ENCODE measurements at places on chromosomes 6 and 20.

DNA sequence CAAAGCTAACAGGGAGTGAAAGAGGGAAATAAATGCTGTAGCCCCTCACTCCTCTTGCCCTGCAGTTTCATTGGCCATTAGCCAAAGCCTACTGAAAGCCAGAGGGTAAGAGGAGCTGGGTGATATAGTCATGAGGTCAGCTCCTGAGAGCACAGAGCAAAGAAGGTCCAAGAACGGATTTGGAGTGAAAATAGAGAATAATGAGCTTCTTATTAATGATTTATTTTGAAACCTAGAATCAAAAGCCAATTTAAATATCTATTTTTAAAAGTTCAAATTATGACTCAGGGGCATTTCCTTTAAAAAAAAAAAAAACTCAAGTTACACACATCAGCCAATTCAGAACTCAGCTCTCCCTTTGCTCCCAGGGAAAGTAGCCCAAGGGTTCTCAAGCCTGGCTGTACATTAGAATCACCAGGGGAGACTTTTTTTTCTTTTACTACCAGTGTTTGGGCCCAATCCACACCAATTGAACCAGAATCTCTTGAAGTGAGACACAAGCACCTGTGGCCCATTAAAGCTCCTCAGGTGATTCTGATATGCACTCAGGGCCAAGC is 79.1 kb downstream of the SNAP25 start:
- DNase-seq = no peak

- DNase-seq = no peak
Observed at GRCh38 chr20:15419856-15420255, 1082.4 kb upstream of the FLRT3 start.

DNA sequence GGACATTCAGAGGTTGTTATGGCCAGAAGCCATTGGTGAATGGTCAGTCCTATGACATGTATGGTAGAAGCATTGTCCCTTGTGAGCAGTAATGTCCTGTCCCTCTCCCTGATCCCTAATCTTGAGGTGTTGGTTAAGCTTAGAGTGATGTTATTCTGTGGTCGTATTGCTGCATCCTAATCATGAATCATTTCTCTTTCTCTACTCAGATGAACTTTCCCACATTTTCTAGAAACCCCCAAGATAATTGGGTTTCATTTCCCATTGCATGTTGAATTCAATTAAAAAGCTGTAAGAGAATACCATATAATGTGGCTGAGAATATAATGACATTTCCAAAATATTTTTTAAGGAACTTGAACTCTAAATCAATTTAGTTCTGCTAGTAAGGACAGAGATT is 175.1 kb downstream of the PLCB4 start:
- DNase-seq = no peak

GRCh38 chr20:40741507-40742106 is 52.6 kb upstream of the MAFB start:
- peak; percentile 7 for DNase-seq

GRCh38 chr6:97591955-97592354 is 308.9 kb upstream of the MMS22L start:
- no peak for DNase-seq

- no peak for DNase-seq
Observed at GRCh38 chr6:70379473-70380013, 33.8 kb upstream of the FAM135A start.

- no peak for DNase-seq
Observed at GRCh38 chr6:117933471-117933870, 26.4 kb downstream of the SLC35F1 start.

DNA sequence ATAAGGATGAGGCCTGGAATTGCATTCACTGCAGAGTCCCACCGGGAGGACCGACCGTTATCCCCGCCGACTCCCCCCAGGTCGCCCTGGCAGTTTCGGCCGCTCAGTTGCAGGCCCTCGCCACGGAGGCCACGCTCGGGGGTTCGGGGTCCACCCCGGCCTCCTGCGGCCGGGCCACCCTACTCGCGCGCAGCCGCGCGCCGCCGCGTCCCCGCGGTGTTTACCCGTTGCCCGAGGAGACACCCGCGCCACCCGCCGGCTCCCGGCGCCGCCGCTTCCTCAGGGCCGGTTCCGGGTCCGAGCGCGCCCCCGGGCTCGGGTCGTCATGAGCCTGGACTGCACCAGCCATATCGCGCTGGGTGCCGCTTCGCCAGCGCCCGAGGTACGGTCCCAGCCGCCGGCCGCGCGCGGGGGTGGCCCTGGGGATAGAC is at the start of gene CCDC170:
Gene CCDC170 (plus strand): TSS at position 214 of the 431 bp plus-strand sequence. CDS start 112 bp downstream, at position 326.
- no peak for DNase-seq

GRCh38 chr6:128412680-128413079 is 107.7 kb downstream of the PTPRK start:
- DNase-seq = no peak

GRCh38 chr20:63627129-63627750 is 339 bp upstream of the GMEB2 start:
- DNase-seq = peak; percentile 87

- DNase-seq = peak; percentile 12
Observed at GRCh38 chr20:23235173-23236027, 115.2 kb upstream of the NXT1 start.

GRCh38 chr20:38239441-38239840 is 21.1 kb downstream of the KIAA1755 start:
- DNase-seq = no peak
